ENCODE measurements at places on chromosomes 7 and 10. TPM values are rescaled to one million over a fixed set of nuclear protein-coding genes. Genes with fewer than 3 reads are reported as not detected.

DNA sequence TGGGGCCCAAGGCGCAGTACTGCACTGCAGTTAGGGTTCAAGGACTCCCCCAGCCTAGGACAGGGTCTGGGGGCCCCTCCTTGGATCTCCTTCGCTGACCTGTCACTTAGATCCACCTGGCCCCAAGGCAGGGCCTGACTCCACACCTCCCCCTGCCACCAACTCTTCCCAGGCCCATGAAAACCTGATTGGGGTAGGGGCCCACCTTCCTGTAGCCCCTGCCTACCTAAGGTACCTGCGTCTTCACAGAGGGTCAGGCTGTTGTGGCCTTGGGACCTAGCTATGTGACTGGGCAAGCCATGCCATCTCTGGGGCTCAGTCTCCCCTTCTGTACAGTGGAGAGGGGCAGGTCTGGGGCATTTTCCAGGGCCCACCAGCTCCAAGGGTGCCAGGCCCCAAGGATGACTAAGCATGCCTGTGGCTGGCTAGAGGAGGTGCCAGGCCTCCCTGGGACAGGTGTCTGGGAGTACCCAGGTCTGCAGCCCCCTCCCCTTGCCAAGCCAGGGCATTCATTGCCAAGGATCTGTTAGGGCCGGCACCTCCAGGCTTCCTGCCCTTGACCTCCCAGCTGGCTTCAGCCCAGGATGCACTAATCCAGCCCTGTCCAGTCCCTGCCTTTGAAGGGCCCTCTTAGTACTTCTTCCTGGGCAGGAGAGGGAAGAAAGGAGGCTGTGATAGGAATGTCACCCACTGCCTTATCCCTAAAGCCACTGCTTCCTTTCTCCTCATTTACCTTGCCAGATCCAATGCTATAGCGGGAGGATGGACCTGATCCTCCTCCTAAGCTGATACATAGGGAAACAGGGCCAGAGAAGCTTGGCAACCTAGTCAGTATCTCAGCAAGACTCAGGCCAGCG, 1.3 kb downstream of the LIMK1 start:
- no peaks in the 10 kb centered on the region for H3K27me3 ChIP-seq
- peaks cover 17% of the 10 kb centered on the region for H3K4me1 ChIP-seq
- H3K36me3 ChIP-seq, result peaks cover 2% of the 10 kb centered on the region

TEX36 gene
- total RNA-seq, result not detected

WASL gene
- 9.6 TPM for total RNA-seq

GRCh38 chr10:436911-437665, 252.4 kb downstream of the DIP2C start:
- no peaks in the 10 kb centered on the region for H3K4me1 ChIP-seq
- H3K4me3 ChIP-seq, result no peak overlapping the region
- no peak overlapping the region for H3K27ac ChIP-seq
- no peaks in the 10 kb centered on the region for H3K27me3 ChIP-seq
- no peak for DNase-seq
